ENCODE measurements at places on chromosomes 16 and 17. TPM values are rescaled to one million over a fixed set of nuclear protein-coding genes. Genes with fewer than 3 reads are reported as not detected.

C16orf92 gene
- not detected for polyA plus RNA-seq

EFNB3 gene
- polyA plus RNA-seq: not detected

TP53TG3D gene
- polyA plus RNA-seq: not detected

MFSD11 gene
- polyA plus RNA-seq: 14.8 TPM

HSD11B2 gene
- 0.24 TPM for polyA plus RNA-seq

SLC47A2 gene
- polyA plus RNA-seq: not detected
